NCI-H526 treated with DMSO at 0.1 percent for 48 hours (cell line): ENCODE measurements at places on chromosomes 12 and 14.

DNA sequence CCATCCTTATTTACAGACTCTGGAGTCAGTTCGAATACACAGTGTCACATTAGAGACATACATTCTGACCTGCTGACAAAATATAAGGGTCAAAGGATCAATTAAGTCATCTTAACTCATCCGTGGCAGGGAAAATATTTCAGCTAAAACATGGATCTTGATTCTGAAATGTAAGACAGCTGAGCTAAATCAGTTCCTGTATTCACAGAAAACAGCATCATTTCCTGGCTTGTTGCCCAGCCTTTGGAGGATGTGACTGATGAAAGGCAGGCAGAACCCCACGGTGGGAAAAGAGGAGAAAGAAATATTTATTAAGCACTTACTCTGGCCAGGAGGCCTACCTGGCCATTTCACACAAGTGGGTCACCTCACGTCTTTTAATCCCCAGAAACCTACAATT is 101.9 kb downstream of the GAS2L3 start:
- DNase-seq = no peak

DNA sequence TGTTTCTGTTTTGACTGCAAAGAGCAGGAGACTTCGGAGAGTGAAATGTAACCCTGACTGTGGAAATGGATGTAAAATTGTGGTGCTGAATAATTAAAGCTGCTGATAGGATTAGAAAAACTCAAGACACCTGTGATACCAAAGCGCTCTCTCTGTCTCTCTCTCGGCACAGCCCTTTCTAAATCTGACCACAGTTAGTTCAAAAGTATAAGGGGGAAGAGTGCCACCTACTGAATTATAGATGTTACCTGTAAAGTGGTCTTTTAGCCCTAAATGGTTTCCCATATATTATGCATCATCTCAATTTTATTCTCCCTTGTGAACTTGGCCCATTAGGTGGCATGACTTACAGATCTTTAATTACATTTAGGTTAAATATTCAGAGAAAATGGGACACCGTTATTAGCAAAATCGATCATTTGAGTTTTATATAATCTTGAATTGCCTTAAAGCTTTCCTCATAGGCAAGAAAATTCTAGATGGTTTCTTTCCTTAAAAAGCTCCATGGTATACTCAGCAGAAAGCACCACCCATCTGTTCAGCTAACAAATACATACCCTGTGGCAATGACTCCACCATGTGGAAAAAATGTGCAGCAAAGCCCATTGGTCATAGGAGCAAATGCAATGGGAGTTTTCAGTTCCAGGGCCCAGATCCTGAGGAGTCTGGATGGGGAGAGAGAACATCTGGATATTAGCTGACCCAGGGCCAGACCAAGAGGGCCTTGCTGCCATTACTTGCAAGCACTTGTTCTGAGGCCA is 18.1 kb downstream of the RFC5 start:
- DNase-seq = peak; percentile 51

DNA sequence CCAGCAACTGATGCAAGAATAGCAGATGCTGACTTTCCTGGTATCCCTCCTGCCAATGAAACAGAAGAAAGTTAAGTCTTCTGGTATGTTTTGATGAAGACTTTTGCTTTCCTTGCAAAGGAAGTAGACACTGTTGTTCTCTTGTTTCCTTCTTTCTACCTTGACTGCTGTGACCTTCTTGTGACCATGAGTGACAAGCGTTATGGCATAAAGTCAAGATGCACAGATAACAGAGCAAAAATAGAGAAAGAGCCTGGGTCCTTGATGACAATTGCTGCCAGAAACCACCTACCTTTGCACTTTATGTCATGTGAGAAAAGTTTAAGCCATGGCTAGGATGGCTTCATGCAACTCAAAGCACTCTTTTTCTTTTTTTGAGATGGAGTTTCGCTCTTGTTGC is 49.2 kb upstream of the LTA4H start:
- DNase-seq = no peak

- DNase-seq = no peak
Measured at GRCh38 chr12:106020736-106021135, 118.0 kb downstream of the NUAK1 start.

DNA sequence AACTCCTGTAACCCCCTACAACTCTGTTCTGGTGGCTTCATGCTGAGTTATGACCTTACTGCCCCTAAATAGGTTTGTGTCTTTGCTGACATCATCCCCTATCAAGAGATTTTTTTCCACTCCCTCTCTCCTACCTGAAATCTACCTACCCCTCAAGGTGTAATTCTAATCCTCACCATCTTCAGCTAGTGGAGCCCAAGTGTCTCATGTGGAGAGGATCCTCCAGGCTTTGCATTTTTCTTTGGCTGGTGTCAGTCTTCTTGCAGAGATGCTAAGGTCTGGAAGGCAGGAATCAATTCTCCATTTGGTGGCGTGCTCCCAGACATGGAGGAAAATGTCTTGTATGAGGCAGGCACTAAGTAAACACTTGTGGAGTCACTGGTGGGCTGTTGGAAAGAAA is 74.8 kb upstream of the PRMT8 start:
- no peak for DNase-seq

- peak; percentile 34 for DNase-seq
Measured at GRCh38 chr12:56631790-56632700, 1.9 kb upstream of the BAZ2A start.

GRCh38 chr12:1972856-1973317 is 31.4 kb downstream of the DCP1B start:
- no peak for DNase-seq

- DNase-seq = no peak
Measured at GRCh38 chr12:93937812-93938211, 210.6 kb upstream of the PLXNC1 start.
